ENCODE measurements at places on chromosomes 1 and 21. TPM values are rescaled to one million over a fixed set of nuclear protein-coding genes. Genes with fewer than 3 reads are reported as not detected.

DNA sequence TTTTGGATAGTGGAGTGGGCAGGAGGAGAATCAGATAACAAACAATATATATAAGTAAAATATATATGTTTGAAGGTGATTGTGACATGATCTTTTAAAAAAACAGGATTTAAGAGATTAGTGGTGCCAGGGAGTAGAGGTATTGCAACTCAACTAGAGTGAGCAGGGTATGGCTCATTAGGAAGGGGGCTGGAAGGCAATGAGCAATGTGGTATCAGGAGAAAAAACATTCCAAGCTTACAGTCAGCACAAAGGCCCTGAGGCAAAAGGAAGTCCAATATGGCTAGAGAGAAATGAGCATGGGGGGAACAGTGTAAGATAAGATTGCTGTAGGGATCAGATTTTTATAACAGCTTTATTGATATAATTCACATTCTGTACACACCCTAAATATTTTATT lies 5.3 kb upstream of the GADD45A start:
- no peak overlapping the region for H3K4me3 ChIP-seq
- no peak for DNase-seq
- H3K27ac ChIP-seq: no peak overlapping the region

The SNRPE gene
- total RNA-seq: 245 TPM

DNA sequence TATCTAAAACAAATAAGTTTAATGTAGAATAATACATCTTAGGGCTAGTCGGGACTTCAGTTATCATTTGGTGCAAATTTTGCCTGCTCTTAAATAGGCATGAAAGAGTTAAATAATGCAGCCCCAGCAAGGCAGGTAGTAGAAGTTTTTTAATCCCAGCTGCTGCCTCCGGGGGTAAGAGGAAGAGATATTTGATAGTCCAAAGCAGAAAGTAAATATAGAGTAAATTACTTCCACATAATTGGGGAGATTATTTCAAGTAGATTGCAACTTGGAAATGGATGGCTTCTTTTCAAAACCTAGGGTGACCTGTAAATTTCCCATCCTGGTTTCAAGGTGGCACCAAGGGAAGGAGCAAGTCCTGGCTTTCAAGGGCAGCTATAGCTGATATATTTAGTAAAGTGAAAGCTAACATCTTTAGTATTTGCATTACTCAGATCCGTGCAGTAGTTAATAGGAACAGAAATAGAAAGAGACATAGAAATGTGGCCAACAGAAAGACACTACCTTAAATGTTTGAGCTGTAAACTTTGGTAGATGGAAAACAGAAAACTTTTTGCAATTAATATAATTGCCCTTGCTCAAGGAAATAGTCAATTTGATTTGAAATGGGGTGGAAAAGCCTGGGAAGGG lies 109.1 kb downstream of the LMO4 start:
- peaks cover 2% of the 10 kb centered on the region for H3K36me3 ChIP-seq
- no peaks in the 10 kb centered on the region for H3K27me3 ChIP-seq
- H3K4me1 ChIP-seq: peaks cover 48% of the 10 kb centered on the region
- H3K4me3 ChIP-seq: no peak overlapping the region

- peaks cover 44% of the 10 kb centered on the region for H3K36me3 ChIP-seq
- no peak for DNase-seq
- H3K4me3 ChIP-seq: peak overlapping the region; percentile 99
- H3K27ac ChIP-seq: peak overlapping the region; percentile 96
These were observed 605 bp upstream of the RABGGTB start for GRCh38 chr1:75785320-75785982.

GRCh38 chr21:44817506-44817880 lies 369 bp downstream of the SUMO3 start:
- peaks cover 10% of the 10 kb centered on the region for H3K4me1 ChIP-seq
- H3K36me3 ChIP-seq: peaks cover 16% of the 10 kb centered on the region
- peak overlapping the region; percentile 65 for H3K4me3 ChIP-seq
- H3K27ac ChIP-seq: no peak overlapping the region
- peak; percentile 92 for DNase-seq
